ENCODE measurements at places on chromosomes 6 and 20.

- no peak for DNase-seq
These were observed 70.6 kb downstream of the SMPDL3A start for GRCh38 chr6:122859676-122860075.

DNA sequence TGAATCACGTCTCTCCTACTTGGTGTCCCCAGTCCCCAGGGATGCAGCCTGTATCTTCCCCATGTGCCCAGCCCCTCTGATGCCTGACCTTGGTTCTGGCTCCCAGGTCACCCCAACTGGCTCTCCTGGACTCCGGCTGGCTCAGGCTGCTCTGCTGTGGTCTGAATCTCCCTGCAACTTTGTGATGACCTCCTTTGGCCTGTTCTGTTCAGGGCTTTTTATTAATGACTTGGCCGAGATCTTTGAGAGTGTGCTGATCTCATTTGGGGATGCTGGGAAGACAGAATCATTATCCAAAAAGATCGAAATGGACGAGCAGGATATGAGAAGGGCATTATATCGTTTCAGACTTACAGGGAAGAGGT is 67.4 kb downstream of the IGF2R start:
- no peak for DNase-seq

DNA sequence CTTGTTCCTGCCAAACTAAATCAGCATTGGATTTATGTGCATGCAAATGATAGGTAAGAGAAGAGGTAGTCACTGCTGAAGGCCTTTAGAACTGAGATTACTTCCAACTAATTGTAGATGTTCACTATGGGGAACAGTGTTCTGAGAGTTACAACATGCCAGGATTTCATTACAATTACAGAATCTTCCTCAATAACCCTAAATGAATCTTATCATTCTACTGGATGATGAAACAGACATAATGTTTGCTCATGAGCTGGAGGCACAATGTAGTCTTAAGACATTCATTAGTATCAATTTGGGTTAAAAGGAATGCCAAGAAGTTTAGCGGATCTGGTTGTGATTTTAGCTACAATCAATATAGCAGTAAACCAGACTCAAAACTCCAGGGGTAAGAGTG is 248.9 kb upstream of the THEMIS start:
- DNase-seq, result no peak

- DNase-seq, result no peak
These were observed 45.5 kb upstream of the NXT1 start for GRCh38 chr20:23305098-23305497.

GRCh38 chr20:5061213-5061612 is 58.5 kb downstream of the PCNA start:
- DNase-seq, result no peak

- no peak for DNase-seq
These were observed 95.2 kb upstream of the CCDC167 start for GRCh38 chr6:37594895-37595294.

GRCh38 chr6:100823041-100823440 is 58.1 kb downstream of the ASCC3 start:
- DNase-seq, result no peak

GRCh38 chr20:53220482-53221307 is 248.5 kb downstream of the TSHZ2 start:
- DNase-seq, result no peak

Measured in CD4-positive, alpha-beta T cell treated with Interleukin-17A for 1 hour (primary cell).